AG08396 (cell line): ENCODE measurements at places on chromosomes 7 and 10.
A peak's percentile ranks its signal among the peaks of the same experiment; 100 is the strongest.

DNA sequence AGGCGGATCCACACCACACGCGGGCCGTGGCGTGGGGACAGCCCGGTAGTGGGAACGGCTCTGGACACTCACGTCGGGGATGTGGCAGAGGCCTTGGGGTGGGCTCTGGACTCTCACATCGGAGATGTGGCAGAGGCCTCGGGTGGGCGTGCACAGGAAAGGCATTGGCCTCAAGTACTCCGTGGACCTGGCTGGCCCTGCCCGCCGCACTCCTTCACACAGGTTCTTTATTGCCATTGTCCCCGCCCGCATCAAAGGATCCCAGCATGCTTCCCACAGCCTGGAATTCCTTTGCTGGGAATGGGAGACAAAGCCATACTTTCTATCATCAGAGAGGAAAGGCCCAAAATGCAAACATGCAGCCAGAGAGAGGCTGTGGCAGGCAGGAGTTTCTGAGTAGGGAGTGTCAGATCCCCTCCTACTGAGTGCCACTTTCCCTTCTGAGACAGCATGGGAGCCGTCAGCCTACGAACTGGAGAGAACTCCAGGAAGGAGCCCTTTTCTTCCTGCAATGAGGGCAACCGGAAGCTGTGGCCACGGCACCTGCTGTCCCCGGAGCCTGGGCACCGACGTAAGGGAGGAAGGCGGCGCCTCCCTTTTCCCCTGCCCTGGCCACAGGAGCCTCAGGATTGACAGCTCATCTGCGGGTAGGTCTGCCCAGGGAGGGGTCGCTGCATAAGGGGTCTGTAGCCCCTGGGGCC, 51.5 kb downstream of the RBM17 start:
- DNase-seq = no peak

GRCh38 chr10:71316056-71316785, 2.8 kb upstream of the SLC29A3 start:
- DNase-seq = no peak

DNA sequence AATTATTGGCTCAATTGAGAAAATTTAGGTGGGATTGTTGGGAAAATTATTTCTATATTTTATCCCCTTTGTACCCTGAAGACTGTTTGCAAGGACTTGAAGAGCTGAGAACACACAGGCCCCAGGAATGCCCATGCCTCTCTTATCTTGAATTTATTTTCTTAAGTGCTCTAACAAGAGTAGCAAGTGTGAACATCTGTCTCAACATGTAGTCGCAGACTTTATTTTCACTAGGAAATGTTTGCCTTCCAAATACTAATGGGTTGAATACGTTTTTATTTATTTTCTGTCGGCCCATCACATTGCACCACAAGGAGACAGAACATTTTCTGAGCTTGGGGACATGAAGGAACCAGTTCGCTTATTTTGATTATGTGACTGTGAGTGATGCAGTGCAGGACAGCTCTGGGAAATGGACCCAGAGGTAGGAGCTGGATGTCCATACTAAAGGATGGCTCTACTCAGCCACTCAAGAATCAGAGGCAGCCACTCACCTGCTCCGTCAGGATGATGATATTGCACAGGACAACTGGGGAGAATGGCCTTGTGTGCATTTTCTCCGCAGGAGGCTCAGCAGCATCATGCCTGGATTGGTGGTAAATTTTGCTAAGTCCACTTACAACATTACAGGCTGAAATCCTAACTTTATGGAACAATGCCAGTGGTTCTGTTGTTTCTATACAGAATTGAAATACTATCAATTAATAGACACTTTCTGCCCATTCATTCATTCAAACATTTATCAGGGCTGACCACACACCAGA, 332.7 kb downstream of the FGFR2 start:
- no peak for DNase-seq

DNA sequence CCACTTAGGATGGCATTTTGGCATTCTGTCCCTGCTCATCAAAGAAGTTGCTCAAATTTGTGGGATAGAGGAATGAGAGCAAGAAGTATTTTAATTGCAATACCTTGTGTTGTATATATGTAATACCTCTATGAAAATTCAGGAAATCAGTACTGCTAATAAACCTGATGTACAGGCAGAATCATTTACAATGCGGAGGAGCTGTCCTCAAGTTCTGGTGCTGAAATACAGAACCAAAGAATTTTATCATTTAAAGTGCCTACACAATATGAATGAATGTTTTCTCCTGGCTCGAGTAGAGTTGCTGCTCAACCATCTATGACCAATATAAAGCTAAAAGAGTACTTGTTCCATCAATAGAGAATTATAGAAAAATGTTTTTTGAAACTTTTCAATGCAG, 305.8 kb downstream of the PLXNA4 start:
- no peak for DNase-seq

DNA sequence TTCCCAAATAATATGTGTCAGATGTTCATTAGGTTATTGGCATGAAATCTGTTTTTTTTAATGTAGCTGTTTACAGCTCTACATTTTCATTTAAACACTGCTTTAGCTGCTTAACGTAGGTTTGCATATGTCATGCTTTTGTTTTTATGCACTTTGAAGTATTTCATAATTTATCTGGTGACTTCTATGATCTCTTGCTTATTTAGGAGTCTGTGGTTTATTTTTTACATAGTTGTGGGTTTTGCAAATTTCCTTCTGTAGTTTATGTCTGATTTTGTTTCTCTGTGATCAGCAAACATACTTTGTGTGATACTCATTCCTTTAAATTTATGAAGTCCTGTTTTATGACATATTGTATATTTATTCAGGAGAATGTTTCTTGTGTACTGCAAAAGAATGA, 606.5 kb upstream of the PFKP start:
- no peak for DNase-seq

GRCh38 chr10:80421707-80422536, 13.6 kb downstream of the PRXL2A start:
- no peak for DNase-seq

DNA sequence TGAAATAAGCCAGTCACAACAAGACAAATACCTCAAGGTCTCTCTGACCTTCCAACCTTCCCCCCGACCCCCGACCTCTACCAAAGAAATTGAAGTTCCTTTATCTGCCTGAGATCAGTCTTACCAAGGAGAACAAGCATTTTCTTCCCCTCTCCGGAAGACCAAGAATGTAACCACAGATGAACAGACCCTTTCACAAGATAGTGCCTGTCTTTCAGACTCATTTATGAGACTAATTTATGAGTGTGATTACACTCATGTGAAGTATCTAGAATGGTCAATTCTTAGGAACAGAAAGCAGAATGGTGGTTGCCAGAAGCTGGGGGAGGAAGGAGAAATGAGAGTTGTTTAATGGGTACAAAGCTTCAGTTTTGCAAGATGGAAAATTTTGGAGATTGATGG, 108.9 kb upstream of the MKLN1 start:
- no peak for DNase-seq

DNA sequence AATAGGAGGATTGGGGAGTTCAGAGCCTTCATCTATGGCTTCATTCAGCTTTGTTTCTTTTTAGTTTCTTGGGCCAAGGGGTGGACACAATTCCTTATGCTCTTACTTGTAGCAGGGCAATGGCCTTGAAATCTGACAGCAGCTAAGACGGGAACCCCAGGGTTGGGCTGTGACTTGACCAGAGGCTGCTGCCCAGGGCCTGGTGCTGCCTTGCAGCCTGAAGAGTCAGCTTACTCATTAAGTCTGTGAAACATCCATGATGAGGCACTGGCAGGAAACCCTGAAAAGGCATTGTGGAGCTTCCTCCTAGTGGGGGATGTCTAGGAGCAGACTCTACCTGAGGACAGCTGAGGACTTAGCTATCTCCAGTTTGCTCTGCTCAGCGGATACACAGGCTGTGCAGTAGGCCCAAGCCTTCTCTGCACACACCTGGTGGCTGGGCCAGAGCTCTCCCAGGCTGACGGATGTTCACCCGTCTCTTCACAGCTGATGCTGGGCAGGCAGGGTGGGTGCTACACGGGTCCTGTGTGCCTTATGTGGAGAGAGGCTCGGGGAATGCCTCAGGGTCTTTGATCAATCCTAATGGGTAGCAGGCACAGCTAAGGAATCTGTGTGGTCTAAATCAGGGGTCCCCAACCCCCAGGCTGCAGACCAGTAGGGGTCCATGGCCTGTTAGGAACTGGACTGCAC, 17.8 kb downstream of the CXCL12 start:
- no peak for DNase-seq

DNA sequence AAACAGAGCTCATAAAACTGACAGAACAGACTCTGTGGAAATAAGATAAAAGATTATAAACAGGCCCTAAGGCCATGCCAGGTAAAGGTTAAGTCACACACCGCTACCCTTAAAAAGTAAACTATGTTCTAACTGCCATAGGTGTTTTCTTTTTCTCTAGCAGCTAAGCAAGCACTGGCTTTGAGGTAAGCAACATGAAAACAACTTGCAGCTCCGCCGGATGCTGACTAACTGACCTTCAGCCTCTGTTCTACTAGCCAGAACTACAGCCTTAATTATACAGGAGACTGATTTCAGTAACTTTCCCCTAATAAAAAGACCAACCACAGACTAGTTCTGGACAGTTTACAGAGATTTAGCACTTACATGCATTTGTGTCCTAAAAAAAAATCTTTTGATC, 708.3 kb downstream of the CCSER2 start:
- no peak for DNase-seq

GRCh38 chr7:134414109-134414508, 44.8 kb downstream of the AKR1B1 start:
- no peak for DNase-seq

DNA sequence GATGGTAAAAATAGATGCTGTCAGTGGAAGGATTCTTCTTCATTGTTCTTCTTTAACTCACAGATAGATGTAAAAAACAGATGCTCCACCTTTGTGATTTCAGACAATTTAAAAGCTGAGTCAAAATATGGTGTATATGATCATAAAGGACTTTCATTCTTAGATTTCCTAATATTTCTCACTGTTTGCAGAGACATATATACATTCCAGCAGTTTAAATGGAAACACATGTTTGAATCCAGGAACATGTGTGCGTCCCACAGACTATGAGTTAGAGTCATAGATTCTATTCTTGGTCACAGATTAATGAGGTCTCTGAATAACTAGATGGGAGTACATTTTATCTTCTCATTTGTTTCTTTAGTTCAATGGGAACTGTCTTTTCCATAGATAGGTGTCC, 109.6 kb downstream of the BICC1 start:
- DNase-seq = no peak

GRCh38 chr7:1986366-1987083, 246.2 kb downstream of the MAD1L1 start:
- no peak for DNase-seq

- DNase-seq = no peak
These were observed 32.1 kb downstream of the PLAC9 start for GRCh38 chr10:80164596-80164995.

GRCh38 chr7:69849268-69849667, 251.0 kb downstream of the AUTS2 start:
- DNase-seq = no peak

- DNase-seq = no peak
These were observed 213.3 kb upstream of the PHYHIPL start for GRCh38 chr10:58963101-58963534.

GRCh38 chr7:51847461-51848134, 531.0 kb upstream of the COBL start:
- no peak for DNase-seq

- DNase-seq = peak; percentile 33
These were observed 519 bp downstream of the ITGB8 start for GRCh38 chr7:20330928-20331909.

DNA sequence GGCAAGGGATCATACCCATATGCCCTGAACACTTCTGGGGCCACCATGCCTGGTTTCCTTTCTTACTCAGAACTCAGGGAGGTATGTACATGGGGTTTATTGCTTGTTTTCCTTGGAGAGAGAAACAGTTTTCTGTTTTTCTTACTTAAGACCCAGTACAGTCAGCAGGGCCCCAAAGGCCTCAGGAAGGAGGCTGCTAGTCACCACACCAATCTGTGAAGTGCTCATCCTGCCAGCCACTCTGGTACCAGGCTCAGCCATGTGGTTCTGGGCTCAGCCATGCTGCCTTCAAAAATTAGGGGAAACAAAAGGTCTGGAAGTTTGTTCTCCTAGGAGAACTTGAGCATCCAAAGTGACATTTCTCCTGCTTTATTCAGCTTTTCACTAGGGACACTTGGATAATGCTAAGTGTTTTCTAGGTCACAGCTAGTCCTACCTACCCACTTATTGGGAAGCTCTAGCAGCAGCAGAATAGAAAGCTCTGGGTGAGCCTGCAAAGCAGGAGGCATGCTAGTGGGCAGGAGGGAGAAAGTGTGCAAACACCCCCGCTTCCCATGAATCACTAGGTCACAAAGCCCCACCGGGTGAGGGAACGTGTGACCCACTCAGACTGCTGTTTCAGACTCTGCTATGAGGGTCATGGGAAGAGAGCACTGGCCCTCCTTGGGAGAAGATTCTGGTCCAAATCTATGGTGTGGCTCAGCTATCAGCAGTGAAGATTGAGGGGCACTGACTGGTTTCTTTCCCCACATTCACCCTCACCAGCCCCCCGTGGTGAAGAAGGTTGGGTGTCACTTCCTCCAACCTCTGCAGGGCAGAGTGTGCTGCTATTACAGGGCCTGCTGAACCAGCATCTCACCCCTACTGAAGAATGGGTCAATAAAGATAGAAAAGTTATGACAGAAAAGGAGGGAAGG, 23.9 kb downstream of the NUDCD3 start:
- DNase-seq = no peak

GRCh38 chr7:156059369-156059768, 247.1 kb upstream of the SHH start:
- no peak for DNase-seq

DNA sequence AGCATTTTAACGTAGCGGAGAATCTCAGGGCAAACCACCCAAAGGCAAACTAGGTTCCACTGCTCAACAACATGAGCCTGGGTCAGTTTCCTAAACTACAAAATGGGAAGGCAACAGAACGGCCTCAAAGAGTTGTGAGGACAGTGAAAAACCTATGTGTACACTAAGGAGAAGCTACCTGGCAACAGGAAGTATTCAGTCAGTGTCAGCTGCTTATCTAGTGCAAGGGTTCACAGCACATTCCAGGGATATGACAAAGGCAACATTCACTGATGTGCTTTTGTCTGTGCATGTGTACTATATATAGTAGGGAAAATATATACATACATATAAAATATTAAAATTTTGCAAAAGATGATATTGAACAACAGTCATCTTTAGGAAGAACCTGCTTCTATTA, 17.2 kb downstream of the NUDCD3 start:
- DNase-seq = no peak

DNA sequence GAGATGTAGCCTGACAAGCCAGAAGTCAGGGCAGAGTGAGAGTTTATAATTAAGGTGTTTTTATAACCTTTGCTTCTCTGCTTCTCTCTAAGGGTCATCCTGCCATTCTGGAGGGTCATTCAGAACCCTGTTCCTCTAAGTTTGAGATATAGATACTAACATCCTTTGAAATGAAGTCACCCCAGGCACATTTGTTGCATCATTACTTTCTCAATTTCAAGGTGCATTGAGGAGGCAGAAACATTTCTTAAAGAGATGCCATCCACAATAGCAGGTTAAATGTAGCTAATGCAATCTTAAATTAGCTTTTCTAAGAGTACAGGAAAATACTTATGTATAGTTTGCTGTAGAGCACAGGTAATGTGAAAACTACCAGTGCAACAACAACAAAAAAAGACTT, 106.4 kb downstream of the LRRC4 start:
- no peak for DNase-seq

- peak; percentile 79 for DNase-seq
These were observed 5.5 kb upstream of the OPN4 start for GRCh38 chr10:86648704-86649427.
